ENCODE measurements at places on chromosomes 3 and 15. TPM values are rescaled to one million over a fixed set of nuclear protein-coding genes. Genes with fewer than 3 reads are reported as not detected.

DNA sequence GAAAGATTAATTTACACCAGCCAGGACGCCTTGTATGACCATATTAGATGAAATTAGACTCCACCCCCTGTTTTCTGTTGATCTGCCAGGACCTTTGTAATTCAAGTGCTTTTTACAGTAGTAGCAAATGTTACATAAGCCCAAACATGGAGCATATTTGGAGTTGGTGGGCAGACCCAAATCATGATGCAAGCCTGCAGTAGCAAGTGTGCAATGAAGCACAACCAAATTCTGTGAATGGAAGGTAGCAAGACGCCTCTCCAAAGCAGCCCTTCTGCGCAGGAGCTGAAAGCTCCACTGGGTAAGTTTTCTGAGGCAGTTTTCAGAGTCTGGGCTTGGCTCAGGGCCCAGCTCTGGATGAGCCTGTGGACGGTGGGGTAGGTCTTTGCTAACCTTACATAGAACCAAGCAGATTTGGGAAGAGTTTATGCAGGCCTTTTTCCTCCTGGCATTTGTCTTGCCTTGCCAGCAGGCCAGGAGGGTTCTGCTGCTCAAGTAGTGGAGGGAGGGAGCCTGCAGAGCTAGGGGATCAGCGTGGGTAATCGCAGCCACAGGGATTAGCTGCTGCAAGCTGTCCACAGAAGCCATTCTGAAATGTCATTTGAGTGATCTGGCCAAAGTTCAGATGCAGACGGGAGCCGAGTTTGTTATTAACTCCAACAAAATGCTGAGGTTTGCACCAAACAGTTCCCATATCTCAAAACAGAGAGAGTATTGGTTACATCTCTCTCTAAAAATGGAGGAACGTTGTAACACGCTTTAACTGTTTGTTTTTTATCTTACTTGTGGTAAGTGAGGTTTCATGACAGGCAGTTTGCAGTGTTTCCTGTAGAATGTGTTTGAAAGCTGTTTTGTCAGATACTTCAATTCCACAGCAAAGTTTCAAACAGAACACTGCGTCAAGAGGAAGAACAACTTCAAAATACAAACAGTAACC is 55.4 kb downstream of the PSMD6 start:
- no peak for DNase-seq

DNA sequence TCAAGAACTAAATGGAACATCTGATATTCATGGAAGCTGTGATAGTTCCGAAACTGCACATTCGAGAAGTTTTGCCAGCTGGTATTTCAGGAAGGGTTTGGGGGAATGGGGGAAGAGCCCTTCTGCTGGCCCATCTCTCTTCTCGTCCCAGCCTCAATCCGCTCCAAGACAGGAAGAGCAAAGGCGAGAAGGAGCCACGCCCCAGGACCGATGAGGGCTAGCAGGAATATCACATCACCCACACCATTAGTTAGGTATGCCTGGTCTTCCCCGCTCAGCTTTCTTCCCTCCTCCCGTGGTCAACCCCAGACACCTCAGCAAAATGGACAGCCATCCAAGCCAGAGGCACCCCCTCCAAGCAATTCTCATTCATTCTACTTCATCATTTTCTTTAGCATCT is 14.9 kb upstream of the PCSK6 start:
- no peak for DNase-seq

GRCh38 chr3:41652506-41652905 is 309.4 kb downstream of the ULK4 start:
- no peak for DNase-seq

ATP13A5 gene
- not detected for total RNA-seq

GRCh38 chr15:55277116-55277564 is 12.5 kb downstream of the RAB27A start:
- DNase-seq = no peak

SPG21 gene
- total RNA-seq = 71.2 TPM

- DNase-seq = peak; percentile 22
Measured at GRCh38 chr15:80106051-80106450, 46.6 kb downstream of the ZFAND6 start.

GOLGA6L10 gene
- 0.63 TPM for total RNA-seq

All from foreskin keratinocyte (primary cell).